ENCODE measurements at places on chromosomes 2 and 18.

DNA sequence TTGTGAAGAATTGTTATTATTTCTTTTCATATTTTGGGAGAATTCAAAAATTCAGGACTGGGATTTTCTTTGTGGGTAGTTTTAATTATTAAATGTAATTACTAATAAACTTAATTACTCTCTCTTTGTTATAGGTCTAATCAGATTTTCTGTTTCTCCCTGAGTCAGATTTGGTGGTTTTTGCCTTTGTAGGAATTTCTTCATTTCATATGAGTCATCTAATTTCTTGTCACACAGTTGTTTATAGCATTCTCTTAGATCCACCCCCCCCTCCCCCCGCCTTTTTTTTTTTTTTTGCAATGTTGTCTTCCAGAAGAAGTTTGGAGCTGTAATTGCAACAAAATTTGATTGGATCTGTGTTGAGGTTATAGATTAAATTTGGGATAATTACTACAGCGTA is 26.0 kb upstream of the GALR1 start:
- no peak for DNase-seq

DNA sequence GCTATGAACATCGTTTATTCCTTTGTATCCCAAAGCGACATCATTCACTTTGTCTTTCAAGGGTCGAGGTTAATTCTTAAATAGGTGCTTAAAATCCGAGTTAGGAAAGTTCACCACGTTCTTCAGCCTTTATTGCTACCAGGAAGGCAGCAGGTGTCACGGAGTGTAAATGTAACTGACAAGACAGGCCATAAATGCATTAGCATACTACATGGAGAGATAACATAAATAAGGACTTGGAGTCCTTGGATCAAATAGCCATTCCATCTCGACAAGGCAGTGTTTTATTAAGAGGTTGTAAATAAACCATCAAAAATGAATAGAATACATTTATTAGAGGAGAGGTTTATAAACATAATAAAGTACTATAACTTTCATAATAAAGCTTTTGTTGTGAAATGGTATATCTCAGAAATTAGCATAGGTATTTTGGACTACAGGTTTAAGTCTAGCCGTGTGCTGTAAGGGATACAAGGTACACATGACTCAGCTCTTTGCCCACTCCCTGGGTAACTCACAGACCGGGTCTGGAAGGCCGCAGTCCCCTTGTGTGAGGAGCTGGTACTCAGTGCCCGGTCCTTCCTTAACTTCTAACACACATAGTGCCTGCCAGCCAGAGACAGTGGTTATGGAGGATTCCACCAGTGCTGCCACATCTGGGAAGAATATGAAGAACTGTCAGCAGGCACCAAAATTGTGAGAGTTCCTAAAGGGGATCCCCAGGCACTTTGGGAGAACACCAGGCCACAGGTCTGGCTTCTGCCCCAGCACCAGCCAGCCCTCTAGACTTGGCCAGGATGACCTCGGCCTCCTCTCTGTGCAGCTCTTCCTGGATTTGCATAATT is 29.4 kb downstream of the CAPN13 start:
- DNase-seq = no peak

- no peak for DNase-seq
Observed at GRCh38 chr2:103285354-103285753, 523.5 kb downstream of the TMEM182 start.

DNA sequence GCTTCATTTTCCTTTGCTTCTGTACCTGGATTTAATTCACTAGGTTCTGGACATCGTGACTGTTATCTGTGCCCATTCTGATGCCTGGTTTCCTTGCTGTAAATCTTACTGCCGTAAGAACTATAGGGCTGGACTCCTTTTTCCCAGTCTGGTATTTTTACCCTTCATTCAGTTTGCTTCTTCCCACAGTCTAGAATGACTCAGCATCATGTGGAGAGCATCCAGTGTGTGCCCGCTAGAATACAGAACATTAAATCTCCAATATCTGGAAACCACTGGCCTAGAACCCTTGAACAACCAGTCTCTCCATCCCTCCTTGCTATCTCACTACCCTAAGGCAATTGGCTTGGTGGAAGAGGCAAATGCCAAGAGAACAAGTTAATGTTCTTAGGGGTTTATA is 1075.4 kb upstream of the ZEB2 start:
- no peak for DNase-seq

GRCh38 chr2:231634412-231634811 is 41.7 kb downstream of the TEX44 start:
- DNase-seq = no peak

- DNase-seq = no peak
Observed at GRCh38 chr2:1717113-1717512, 27.2 kb downstream of the PXDN start.

GRCh38 chr2:159454185-159454584 is 162.2 kb downstream of the BAZ2B start:
- DNase-seq = no peak

DNA sequence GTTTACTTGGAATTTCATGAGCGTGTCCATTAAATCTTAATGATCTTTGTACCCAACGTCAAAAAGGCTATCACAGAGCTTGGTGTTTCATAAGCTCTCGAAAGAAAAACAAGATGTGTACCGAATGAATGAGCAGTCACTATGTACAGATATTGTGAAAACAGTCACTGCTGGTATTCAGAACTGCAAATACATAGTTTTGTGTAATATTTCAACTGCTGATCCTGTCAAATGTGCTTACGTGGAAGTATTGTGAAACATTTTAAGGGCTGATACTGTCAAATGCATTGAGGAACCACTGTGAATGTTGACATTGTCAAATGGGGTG is 184.2 kb upstream of the KLHL29 start:
- DNase-seq = no peak

GRCh38 chr18:10232062-10232461 is 222.4 kb upstream of the APCDD1 start:
- no peak for DNase-seq

- no peak for DNase-seq
Observed at GRCh38 chr2:200689115-200689514, 103.3 kb downstream of the AOX1 start.

GRCh38 chr2:118309257-118309945 is 221.1 kb downstream of the INSIG2 start:
- no peak for DNase-seq

DNA sequence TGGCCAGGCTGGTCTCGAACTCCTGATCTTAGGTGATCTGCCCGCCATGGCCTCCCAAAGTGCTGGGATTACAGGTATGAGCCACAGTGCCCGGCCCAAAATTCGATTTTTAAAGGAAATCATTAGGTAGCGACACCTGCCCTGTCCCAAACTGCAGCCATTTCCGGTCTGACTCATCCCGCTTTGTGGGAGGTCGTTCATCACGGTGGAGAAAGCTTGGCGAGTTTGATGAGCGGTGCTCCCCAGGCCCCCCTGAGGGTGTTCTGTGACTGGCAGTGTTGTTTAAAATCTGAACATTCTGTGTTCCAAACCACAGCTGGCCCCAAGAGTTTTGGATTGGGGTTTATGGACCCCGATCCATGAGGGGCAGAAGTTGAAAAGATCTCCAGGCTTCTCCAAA is 53.0 kb upstream of the GLI2 start:
- DNase-seq = no peak

DNA sequence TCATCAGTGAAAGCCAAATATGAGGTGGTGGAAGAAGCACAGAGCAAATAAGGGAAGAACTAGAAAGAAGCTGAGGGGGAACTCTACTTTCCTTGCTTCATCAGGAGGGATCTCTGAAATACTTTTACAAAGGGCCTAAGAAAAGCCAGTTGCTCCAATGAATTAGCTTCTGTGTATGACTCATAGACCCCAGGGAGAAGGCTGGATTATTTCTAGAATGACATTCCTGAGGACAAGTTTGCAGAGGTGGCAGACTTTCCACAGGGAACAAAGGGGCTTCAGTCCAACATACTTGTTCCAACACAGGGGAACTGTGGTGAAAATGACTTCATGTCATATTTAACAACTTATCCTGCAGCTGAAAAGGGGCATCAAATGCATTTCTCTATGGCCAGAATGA is 29.0 kb downstream of the DOK1 start:
- DNase-seq = no peak

GRCh38 chr2:185185044-185185443 is 553.6 kb upstream of the FSIP2 start:
- DNase-seq = no peak

DNA sequence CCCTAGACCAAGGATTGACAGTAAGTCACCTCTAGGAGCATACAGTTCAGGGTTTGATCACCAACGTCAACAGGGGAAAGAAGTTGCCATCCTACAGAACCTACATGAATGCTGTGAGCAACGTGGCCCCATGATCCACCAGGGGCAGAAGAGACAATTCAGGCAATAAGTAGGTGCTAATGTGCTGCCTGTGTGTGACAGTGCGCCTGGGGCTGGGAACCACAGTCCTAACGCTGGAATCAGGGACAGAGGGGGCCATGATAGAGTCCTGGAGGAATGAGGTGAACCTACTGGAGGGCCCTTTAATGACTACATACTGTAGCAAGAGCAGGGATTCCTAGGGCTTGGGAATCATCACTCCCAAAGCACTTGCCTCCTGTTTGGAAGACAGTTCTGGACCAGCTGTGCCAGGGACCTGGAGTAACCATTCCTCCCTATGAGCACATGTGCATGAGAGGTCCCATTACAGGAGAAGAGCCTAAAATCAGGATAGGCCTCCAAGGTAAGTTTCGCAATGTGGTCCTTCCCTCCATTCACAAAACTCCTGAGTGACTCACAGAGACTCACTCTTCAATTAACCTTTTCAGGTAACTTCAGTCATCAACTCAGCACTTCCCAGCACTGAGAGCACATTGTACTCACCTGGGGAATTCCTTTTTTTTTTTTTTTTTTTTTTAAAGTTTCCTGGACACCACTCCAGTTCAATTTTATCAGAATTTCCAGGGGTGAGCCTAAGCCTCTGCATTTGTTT is 214.0 kb downstream of the TMEM163 start:
- no peak for DNase-seq

- no peak for DNase-seq
Observed at GRCh38 chr2:120404941-120405758, 59.2 kb downstream of the INHBB start.

- no peak for DNase-seq
Observed at GRCh38 chr2:62099523-62100175, 96.3 kb upstream of the B3GNT2 start.

DNA sequence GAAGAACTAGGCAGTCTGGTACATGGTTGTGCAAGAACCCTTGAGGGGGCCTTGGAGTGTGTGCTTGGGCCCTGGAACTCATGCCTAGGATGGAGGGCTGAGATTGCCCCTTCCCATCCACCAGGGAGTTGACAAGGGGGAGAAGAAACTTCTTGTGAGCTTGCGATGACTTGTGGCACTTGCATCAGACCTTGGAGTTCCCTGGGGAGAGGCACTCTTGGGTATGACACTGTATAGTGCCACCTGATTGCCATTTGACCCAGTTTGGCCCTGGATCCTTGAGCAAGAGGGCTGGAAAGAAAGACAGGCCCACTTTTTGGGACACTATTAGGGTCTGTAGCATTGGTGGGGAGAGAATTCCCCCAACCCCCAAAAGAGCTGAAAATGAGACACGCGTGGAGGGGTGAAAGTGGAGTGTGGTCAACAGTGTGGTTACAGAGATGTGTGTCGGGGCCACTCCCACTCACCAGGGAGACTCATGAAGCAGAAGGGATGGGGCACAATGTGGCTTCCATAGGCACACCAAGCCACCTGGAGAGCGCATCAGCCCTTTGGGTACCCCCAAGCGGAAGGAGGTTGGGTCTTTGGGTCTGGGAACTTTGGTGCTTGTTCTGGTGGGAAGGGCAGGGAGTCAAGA is 101.3 kb downstream of the MSH2 start:
- DNase-seq = no peak

- DNase-seq = no peak
Observed at GRCh38 chr2:85522090-85522647, 16.8 kb upstream of the MAT2A start.

- DNase-seq = no peak
Observed at GRCh38 chr2:178194600-178195389, 483 bp downstream of the OSBPL6 start.

DNA sequence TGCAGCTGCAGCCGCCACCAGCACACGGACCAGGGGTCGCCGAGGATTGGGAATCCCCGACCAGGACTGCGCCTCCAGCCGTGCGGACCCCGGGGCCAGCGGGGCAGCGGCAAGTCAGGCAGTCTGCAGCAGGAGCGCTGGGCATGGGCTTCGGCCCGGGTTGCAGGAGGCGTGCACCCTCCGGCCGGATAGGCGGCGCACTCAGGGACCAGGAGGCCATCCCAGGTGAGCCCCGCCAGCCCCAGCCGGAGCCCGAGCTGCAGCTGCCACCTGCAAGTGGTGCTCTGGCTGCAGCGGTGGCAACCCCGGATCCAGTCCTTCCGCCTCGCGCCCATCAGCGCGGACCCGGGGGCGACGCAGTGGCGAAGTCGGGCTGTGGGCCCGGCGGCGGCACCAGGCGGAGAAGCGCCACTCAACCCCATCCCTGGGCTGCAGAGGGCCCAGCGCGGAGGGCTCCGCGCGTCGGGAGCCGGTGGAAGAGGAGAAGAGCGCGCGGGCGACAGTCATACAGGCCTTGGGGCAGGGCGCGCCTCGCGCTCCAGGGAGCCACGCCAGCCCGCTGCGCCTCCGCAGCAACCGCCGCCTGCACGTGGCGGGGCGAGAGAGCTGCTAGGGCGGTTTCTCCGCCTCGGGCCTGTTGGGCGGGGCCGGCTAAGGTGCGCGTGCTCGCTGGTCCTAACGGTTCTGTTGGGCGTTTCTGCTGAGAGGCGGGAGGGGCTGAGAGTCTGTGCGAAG is 73.8 kb downstream of the RPIA start:
- no peak for DNase-seq

GRCh38 chr18:21997207-21998143 is 171.9 kb upstream of the GATA6 start:
- no peak for DNase-seq

DNA sequence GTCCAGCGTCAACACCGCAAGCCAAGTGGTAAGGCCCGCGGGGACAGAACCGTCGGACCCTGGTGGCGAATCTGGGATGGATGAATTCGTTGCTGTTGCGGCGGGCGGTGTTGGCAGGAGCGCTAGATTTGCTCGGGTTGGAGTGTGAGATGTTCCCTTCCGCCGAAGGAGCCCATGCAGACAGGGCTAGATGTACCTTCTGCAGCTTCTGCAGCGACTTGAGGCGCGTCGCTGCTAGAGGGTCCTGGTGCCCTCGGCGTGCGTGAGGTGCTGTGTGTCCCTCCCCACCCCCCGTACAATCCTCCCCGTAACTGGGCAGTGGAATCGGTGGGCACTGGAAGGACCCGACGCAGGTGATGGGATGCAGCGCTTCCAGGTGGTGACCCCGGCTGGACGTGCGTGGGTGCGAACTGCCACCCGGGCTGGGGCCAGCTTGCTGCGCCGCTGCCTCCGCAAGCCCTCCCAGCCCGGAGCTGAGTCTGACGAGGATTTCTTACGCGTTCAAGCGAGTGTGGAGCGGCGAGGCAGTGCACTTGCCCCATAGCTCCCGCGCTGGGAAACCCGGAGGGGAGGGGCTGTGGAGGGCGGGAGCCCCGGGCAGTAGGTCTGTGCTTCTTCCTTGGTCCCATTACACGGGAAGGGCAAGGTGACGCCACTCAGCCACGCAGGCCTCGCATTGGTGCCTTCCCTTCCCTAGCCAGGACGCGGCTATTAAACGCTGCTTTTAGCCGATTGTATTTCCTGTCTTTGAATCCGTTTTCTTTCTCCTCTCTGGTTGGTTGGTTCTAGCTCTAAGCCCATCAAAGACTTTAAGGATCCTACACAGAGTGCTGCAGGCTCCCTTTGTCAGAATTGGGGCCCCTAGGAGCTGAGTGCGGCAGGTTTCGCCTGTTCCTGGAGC is 34.2 kb downstream of the CHRNA1 start:
- DNase-seq = peak; percentile 26
